Psoas muscle (tissue), 8 donors: ENCODE measurements at places on chromosomes 5 and 9. TPM values are rescaled to one million over a fixed set of nuclear protein-coding genes. Genes with fewer than 3 reads are reported as not detected.

DNA sequence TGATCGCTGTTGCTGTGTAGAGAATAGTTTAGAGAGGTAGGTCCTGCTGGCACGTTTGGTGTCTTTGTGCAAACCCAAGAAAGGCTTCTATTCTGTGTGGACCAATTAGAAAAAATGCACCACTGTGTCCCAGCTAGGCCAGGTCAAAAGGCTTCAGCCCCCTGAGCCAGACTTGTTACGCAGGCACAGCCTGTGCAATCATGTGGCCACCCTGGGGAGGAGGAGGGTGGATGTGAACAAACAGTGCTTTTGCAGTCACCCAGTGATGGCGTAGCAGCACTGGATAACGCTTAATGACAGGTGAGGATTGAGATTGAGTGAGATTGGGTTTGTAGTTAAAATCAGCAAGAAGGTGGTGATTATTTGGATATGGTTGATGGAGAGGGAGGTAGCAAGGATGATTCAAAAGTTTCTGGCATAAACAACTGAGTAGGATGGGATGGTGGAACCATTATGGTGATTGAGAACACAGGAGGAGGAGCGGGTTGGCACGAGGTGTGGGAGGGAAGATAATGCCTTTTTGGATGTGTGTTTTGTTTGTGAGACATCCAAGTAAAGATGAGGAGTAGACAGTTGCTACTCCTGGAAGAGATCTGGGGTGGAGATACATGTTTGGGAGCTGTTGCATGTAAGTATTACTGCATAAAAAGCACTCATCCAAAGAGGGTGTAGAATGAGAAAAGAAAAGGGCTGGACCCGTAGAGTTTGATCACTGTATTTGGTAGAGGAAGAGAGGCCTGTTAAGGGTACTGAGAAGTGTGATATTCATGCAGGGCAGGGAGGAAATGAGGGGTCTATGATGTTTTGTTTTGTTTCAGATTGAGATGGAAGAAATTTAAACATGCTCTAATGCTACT is 6.7 kb downstream of the GCNT1 start:
- H3K27ac ChIP-seq = no peak overlapping the region
- no peaks in the 10 kb centered on the region for H3K36me3 ChIP-seq
- no peaks in the 10 kb centered on the region for H3K27me3 ChIP-seq
- no peaks in the 10 kb centered on the region for H3K4me1 ChIP-seq

DNA sequence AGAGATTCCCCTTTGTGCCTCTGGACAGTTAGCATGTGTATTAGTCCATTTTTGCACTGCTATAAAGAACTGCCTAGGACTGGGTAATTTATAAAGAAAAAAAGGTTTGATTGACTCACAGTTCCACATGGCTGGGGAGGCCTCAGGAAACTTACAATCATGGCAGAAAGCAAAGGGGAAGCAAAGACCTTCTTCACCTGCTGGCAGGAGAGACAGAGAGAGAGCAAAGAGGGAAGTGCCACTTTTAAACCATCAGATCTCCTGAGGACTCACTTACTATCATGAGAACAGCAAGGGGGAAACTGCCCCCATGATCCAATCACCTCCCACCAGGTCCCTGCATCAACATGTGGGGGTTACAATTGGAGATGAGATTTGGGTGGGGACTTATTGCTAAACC is 6.0 kb downstream of the CFAP90 start:
- no peaks in the 10 kb centered on the region for H3K36me3 ChIP-seq
- H3K4me1 ChIP-seq = peaks cover 4% of the 10 kb centered on the region
- H3K4me3 ChIP-seq = no peak overlapping the region
- H3K27ac ChIP-seq = no peak overlapping the region
- DNase-seq = no peak
- peaks cover 19% of the 10 kb centered on the region for H3K27me3 ChIP-seq

DNA sequence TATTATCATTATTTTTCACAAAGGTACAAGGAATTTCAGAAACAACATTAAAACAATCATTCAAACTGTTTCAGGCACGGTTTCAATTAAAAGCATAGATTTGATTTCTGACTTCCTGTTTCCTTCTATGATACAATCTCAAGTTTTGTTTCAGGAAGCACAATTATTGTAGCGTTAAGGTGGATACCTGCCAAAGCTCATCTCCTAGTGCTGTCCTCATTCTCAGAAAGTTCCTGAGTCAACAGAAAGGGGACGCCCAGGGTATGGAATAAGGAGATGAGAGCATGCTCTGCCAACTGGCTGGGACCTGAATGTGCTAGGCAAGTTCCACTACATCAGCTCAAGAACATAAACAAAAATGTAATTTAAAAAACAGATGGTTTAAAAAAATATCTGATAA is 2.0 kb upstream of the TRIM14 start:
- H3K27me3 ChIP-seq = peaks cover 11% of the 10 kb centered on the region
- H3K4me3 ChIP-seq = no peak overlapping the region
- H3K27ac ChIP-seq = no peak overlapping the region
- H3K4me1 ChIP-seq = no peaks in the 10 kb centered on the region
- no peak for DNase-seq

GRCh38 chr5:107556575-107556974 is 114.2 kb downstream of the EFNA5 start:
- peaks cover 6% of the 10 kb centered on the region for H3K4me1 ChIP-seq
- DNase-seq = no peak
- peak overlapping the region; percentile 25 for H3K27ac ChIP-seq
- H3K27me3 ChIP-seq = no peaks in the 10 kb centered on the region

- no peaks in the 10 kb centered on the region for H3K27me3 ChIP-seq
- no peak overlapping the region for H3K27ac ChIP-seq
- H3K36me3 ChIP-seq = no peaks in the 10 kb centered on the region
These were observed 73.2 kb downstream of the APTX start for GRCh38 chr9:32928145-32928763.

GRCh38 chr5:19880458-19880857 is 107.5 kb downstream of the CDH18 start:
- H3K4me3 ChIP-seq = no peak overlapping the region
- no peak overlapping the region for H3K27ac ChIP-seq
- H3K36me3 ChIP-seq = no peaks in the 10 kb centered on the region
- H3K4me1 ChIP-seq = no peaks in the 10 kb centered on the region

- no peaks in the 10 kb centered on the region for H3K36me3 ChIP-seq
- no peak overlapping the region for H3K4me3 ChIP-seq
- no peaks in the 10 kb centered on the region for H3K27me3 ChIP-seq
These were observed 29.5 kb upstream of the LHFPL2 start for GRCh38 chr5:78677777-78678668.

- H3K27ac ChIP-seq = peak overlapping the region; percentile 1
- H3K4me1 ChIP-seq = peaks cover 54% of the 10 kb centered on the region
- H3K4me3 ChIP-seq = peak overlapping the region; percentile 96
- H3K27me3 ChIP-seq = no peaks in the 10 kb centered on the region
- no peaks in the 10 kb centered on the region for H3K36me3 ChIP-seq
These were observed 1.7 kb downstream of the RAB14 start for GRCh38 chr9:121199921-121200320.

Gene PROB1
- total RNA-seq = 61.5 TPM

Gene UBLCP1
- 16.4 TPM for total RNA-seq

Gene SPIN1
- 17.2 TPM for total RNA-seq

Gene HTR1A
- not detected for total RNA-seq

Gene PTGDS
- 23.3 TPM for total RNA-seq

Gene IQGAP2
- 4.3 TPM for total RNA-seq

Gene FOXD4L3
- total RNA-seq = not detected
